ENCODE measurements at places on chromosomes 5 and 9.
A peak's percentile ranks its signal among the peaks of the same experiment; 100 is the strongest.

DNA sequence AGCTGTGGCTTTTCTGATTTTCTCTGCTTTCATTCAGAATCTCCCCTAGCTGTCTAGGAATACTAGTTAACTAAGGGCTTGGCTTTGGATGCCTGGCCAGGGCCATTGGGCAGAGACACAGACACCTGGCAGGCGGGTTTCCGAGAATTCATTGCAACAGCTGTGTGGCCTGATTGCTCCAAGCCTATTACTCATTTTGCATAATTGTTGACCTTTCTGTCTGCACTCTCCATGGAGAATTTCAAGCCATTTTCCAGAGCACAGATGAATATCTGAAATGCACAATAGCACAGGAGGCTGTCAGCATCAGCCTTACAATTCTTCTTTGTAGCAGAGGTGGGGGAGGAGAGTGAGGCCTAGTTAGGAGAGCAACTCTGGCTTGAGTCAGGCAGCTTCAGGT, 310.5 kb downstream of the DMAC1 start:
- DNase-seq = no peak

DNA sequence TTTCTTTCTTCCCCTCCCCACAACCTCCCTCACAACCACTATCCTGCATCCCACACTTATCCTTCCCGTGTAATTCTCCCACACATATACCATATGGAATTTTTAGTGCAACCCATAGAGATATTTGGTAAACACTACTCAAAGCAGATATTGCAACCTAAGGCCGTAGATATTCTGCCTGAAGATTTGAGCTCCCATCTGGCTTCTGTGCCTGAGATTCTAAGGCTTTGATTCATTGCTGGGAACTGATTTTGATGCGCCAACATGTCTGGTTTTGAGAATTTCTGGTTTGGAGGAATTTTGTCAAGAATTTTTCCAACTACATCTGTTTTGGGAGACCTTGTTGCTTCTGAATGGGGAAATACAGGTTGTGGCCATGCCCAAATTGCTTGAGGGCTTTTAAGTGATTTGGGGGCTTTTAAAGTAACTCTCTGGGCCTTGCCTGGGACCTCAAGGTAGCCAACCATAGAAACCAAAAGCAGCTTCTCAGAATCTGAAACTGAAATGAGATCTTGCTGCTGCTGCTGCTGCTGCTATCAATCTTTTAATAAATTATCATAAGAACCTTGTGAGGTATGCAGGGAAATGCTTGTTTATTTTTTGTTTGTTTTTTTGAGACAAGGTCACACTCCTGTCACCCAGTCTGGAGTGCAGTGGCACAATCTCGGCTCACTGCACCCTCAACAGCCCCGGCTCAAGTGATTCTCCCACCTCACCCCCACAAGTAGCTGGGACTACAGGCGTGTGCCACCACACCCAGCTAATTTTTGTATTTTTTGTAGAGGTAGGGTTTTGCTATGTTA, 36.2 kb downstream of the PLAC8L1 start:
- no peak for DNase-seq

DNA sequence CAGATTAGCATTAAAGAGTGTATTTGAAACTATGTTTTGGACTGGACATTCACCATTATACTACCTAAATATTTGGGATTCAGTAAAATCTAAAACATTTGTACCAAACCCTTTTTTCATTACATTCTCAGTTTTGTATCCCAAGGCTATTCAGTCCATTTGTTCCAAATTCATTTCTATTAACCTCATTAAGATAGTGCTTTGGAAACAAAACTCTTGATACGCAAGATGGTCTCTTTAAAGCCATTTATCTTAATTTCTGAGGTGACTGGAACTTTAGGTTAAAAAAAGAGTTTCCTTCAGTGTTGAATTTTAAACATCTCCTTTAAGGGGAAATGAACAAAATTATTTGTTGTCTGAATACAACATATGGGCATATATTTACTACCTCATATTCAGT, 702.5 kb upstream of the GRAMD2B start:
- DNase-seq = no peak

DNA sequence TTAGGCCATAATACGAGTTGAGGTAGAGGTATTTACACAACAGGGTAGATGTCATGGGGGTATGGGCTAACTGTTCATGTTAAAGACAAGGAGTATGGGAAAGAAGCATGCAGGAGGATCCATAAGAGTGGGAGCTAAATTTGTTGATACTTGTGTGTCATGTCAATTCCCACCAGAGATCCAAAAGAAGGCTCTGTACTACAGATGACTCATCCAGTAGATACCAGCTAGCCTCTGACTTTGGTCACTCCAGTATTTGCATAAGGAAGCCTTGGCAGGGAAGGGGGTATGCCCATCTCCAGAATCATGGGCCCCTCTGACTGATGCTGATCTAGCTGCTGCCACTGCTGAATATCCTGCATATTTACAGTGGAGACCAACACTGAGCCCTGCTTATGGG, 743.7 kb upstream of the GRAMD2B start:
- no peak for DNase-seq

GRCh38 chr9:5582835-5583195, 46.1 kb upstream of the RIC1 start:
- no peak for DNase-seq

DNA sequence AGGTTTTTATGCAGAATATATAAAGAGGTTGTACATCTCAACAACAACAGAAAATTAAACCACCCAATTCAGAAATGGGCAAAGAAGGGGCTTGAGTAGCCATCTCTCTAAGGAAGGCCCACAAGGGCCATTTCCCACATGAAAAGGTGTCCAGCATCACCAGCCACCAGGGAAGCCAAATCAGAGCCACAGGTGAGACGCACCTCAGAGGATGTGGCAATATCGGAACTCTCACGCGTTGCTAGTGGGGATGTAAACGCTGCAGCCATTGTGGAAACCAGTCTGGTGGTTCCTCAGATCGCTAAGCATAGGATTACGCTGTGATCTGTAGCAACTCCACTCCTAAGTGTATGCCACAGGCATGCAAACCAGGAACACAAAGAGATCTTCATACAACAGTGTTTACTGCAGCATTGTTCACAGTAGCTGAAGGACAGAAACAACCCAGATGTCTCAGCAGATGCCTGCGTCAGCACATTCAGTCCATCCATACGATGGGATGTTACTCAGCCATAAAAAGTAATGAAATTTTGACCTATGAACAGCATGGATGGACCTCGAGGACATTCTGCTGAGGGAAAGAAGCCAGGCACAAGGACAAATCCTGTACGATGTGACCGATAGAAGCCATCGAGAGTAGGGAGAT, 84.3 kb upstream of the CACNA1B start:
- DNase-seq = no peak

DNA sequence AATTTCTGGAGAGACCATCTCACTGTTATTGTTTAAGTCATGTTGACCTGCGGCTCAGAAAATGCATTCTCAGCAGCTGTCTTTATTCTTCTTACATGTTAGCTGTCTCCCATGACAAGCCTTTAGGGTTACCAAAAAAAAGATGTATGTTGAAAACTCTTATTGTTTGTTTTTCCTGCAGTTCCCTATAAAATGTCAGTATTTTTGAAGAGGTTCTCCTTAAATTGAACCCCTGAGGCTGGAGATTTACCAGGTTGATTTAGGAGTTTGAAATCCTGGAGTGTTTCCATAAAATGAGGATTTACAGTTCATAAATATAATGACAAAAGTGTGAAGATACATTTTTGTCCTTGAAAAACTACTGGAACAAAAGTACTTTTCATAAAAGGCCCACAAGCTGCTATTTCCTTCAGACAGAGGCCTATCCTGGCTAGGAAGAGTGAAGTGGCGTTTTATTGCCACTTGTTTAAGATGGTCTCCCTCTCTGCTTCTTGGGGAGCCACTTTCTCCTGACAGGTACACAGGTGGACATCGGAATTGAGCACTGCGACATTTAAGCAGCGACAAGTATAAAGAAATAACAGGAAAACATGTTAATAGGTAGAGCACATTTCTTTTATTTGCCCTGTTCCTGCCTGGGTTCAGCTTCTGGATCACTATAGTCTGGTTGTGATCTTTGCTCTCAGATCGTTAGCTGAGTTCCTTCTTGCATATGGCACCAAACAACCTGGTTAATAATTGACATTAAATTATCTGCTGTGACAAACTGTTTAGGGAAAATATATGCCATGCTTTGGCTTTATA, 344.8 kb upstream of the RPS23 start:
- no peak for DNase-seq

DNA sequence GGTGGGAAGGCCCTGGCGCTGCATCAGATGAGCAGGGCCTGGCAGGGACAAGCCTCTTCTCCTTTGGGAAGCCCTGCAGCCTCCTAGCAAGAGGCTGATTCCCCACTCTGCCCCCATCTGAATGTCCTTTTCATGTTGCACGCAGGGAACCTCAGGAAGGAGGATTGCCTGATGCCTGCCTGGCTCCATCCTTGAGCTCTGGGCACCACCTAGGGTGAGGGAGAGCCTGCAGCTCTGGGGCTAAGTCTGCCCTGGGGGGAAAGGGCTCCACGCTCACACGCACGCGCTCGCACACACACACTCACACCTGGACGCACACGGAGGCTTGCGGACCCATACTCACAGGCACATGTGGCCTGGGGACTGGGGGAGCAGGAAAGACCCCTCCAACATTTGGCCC, 86.6 kb downstream of the LMX1B start:
- DNase-seq = no peak

GRCh38 chr9:14107977-14108376, 206.0 kb downstream of the NFIB start:
- no peak for DNase-seq

- no peak for DNase-seq
These were observed 251.2 kb upstream of the FBXL7 start for GRCh38 chr5:15248731-15249130.

GRCh38 chr5:175159956-175160355, 284.0 kb downstream of the DRD1 start:
- DNase-seq = no peak

GRCh38 chr5:2278825-2279456, 396.2 kb upstream of the IRX4 start:
- DNase-seq = no peak

DNA sequence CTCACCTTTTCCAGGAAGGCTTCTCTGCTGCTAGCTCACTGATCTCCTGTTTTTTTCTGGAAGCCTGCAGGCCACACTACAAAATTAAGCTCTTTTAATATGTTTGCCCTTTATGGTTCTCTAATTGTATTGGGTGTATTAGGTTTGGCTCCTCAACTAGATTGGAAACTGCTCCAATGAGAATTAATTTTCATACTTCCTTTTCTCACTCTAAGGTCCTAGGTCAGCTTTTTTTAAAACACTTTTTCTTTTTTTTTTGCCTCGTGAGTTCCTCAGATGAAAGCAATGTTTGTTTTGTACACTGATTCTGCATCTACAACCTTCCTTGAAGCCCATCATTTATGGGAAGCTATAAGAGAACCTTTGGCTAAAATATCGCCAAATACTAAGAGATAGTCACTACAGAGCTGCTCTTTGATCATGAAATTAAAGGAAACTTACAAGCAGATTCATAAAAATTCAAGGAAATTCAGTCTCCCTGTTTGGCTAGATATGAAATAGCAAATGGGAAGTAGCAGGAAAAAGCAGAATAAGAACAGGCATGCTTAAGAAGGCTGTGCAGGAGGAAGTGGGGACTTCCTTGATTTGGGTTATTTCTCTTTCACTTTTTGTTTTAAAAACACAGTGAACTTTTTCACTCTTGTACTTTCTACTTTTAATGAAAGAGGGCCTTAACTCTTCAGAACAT, 55.2 kb upstream of the FYB1 start:
- no peak for DNase-seq

GRCh38 chr5:96783326-96783725, 24.4 kb downstream of the ERAP1 start:
- no peak for DNase-seq

- DNase-seq = peak; percentile 16
These were observed 691 bp downstream of the FCHO2 start for GRCh38 chr5:72956324-72957140.

DNA sequence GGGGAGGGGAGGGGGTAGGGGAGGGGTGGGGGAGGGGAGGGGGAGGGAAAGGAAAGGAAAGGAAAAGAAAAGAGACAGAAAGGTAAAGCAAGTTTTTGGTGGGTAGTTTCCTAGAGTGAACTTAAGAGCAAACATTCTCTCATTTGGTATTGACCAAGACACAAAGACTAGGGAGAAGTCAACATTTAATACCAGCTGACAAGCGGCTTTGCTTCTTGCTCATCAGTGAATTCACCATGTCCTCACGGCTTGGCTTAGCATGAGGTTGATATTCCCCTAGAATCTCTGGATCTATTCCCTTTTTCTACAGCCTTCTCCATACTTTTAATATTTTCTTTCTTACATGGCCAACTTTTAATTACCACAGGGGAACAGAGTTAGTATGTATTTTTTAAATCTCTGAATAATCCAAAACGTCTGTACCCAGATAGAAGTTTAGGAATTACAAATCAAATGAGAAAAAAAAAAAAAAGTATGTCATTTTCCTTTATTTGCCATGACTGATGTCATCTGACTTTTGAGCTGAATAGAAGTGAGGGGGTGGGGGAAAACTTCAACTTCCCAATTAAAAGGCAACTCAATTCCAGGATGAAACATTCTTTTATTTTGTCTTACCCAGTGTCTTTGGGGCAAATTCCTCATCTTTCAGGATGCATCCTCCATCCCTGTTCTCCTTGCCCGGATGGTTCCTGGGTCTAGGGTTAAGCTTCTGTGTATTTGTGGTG, 40.1 kb upstream of the GLIS3 start:
- no peak for DNase-seq

GRCh38 chr5:39816866-39817265, 392.1 kb upstream of the DAB2 start:
- no peak for DNase-seq

- no peak for DNase-seq
These were observed 51.1 kb upstream of the TNFSF15 start for GRCh38 chr9:114856942-114857315.

- no peak for DNase-seq
These were observed 41.9 kb downstream of the NACC2 start for GRCh38 chr9:136052991-136053756.

GRCh38 chr9:16883586-16883985, 13.1 kb upstream of the BNC2 start:
- no peak for DNase-seq

DNA sequence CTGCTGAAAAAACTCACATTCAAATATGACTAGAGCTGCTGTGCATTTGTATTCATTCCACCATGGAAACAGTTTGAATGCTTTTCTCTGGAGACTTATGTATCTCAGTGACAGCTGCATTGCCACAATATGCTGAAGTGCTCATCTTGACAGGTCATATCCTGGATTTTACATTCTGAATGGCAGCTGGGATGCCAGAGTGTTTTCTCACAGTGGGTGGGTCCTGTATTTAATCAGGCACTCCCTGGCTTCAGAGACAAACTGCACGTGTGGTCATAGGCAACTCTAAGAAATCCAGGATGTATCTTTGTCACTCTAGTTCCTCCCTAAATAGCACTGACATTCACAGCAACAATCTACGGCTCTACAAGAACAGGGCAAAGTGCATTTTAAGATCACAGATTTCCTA, 75.6 kb downstream of the ST8SIA4 start:
- no peak for DNase-seq

- DNase-seq = no peak
These were observed 179.2 kb downstream of the FGF18 start for GRCh38 chr5:171598641-171599152.

GRCh38 chr5:163309914-163310313, 127.5 kb upstream of the CCNG1 start:
- DNase-seq = no peak

GRCh38 chr9:111582888-111583287, 16.6 kb downstream of the PTGR1 start:
- no peak for DNase-seq

GRCh38 chr9:91243029-91243428, 118.7 kb downstream of the AUH start:
- no peak for DNase-seq

- DNase-seq = no peak
These were observed 188.4 kb upstream of the PRDM9 start for GRCh38 chr5:23318960-23319359.

GRCh38 chr9:81604306-81605169, 84.8 kb downstream of the TLE1 start:
- DNase-seq = no peak

Data from activated gamma-delta T cell treated with Interleukin-2 at 50 U/mL for 16 hours (primary cell).